Stimulated activated CD8-positive, alpha-beta memory T cell treated with anti-CD3 and anti-CD28 coated beads, Interleukin-15, amount 100 ng/mL, for 1 hour (primary cell): ENCODE measurements at places on chromosomes 5 and 9.

DNA sequence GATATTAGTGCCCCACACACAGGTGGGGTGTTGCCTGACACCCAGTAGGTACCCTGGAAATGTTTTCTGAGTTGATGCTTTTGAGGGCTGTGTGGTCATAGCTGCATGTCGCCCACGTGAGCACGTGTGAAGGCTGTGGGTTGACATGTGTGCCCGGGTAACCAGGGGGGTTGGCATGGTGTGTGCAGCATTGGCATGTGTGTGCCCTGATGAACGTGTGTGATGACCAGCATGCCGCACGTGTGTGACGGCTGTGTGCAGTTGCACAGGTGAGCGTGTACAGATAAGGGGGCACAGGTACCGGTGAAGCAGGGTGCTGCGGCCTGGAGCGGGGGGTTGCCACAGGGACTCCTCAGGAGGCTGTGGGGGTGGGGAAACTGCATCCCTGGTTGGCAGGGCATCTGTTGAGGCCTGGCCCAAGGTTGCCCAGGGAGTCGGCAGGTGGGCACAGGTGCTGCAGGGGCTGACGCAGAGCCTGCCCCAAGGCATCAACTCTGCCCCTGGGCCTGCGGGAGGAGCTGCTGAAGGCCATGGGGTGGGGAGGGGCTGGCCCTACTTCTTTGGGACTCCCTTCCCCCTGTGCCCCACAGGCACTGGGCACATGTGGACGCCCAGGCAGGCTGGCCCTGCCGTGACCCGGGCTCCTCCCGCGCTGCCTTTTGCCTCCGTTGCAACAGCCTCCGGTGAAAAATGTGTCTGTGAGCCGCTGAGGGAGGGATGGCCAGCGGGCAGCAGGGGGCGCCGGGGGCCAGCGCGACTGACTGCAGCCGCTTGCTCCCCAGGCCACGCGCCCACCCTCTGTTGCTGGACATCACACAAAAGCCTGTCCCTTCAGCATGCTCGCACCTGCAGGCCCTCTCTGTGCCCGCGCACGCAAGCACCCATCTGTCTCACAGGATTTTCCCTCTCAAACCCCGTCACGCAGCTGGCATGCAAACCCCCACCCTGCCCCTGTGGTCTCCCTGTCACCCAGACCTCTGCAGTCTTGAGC lies 2.2 kb downstream of the UNC5A start:
- DNase-seq = no peak

DNA sequence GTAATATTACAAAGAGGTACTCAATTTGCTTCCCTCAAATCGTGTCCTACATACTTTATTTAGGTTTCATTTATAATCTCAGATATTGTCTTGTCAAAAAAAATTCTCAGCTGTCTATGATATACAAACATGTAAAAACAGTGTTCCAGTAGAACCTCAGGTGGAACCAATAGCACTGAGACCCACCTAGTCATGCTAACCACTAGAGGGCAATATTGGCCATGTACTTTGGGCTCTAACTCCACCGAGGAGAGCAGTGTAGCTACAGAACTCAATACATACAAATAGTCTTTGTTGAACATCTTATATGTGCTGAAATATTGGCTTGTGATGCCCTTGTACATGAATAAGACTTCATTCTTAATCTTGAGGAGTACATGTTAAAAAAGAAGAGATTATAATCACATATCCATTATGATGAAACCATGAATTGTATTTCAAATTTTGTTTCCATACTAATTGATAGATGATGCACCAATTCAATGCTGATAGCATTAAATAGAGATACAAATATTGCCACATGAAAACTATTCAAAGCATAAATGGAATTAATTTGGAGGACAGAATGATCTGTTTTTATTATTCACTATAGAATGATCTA lies 71.2 kb upstream of the CNTLN start:
- no peak for DNase-seq

GRCh38 chr9:114798780-114799427 lies 6.9 kb downstream of the TNFSF15 start:
- no peak for DNase-seq

DNA sequence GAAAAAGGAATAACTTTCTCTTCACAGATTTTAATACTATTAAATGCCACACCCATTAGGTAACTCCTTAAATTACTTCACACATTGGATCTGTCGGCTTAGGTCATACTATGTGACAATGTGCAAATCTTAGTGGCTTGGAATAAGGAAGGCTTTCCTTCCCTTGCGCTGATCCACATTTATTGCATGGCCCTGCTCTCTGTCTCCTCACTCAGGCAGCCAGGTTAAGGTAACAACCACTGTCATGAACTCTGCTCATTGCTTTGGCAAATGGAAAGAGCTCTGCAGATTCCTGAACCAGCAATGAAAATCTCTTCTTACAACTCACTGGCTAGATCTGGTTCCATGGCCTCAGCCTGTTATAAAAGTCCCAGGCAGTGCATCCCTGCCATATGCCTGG lies 121.9 kb upstream of the NFIB start:
- DNase-seq = no peak

GRCh38 chr5:133731951-133732350 lies 119.6 kb upstream of the FSTL4 start:
- no peak for DNase-seq

GRCh38 chr5:73136055-73136562 lies 15.7 kb downstream of the TMEM171 start:
- DNase-seq = no peak

DNA sequence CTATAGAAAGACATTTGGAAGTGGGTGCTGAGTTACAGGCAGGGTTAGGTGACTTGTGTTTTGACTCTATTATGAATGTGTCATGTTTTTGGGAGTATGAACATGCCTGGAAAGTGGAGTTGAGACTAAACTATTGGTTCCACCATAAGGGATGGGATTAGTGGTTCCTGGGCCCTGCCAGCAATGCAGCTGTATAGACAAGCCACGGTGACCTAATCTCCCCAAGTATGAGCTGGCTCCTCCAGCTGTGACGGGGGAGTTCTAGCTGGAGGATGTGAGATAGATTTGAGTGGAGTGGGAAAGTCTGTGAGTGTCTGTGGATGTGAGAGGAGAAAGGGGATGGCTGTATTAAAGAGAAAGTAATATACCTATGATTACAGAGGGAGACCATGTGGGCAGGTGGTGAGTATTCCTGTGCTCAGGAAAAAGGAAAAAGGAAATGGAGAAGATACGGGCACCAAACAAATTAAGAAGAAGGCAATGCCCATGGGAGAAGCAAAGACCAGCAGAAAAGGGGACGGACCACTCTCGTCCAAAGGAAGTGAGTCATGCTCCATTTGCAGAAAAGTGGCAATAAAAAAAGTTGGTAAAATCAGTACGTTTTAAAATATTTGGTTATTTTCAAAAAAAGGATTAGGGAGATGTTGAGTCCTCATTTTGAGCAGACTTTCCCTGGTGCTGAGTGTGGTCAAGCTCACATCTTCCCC lies 48.3 kb upstream of the ICE1 start:
- no peak for DNase-seq

DNA sequence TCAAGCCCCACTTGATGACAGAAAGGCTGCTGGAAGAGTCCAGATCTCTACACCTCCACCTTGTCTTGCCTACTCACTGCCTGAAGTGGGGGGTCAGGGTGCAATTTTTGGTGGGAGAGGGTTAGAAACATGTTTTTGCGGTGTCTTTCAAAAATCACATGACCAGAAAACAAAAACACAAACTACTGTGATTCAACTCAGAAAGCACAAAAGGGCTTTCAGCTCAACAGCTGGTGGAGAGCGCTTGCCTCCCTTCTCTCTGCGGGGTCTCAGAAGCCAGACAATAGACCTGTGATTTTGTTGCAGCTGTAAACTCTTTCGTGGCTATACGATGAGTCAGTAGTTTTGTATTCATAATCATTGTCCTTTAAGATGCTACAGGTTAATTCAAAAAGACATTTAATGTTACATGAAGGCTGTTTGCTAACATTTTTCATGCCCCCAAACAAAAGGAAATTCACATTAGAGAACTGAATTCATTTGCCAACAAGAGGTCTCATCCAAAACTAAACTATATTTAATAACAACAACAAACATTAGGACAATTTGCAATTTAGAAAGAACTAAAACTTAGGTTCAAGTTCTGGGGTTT lies 172.6 kb upstream of the RAI14 start:
- no peak for DNase-seq

DNA sequence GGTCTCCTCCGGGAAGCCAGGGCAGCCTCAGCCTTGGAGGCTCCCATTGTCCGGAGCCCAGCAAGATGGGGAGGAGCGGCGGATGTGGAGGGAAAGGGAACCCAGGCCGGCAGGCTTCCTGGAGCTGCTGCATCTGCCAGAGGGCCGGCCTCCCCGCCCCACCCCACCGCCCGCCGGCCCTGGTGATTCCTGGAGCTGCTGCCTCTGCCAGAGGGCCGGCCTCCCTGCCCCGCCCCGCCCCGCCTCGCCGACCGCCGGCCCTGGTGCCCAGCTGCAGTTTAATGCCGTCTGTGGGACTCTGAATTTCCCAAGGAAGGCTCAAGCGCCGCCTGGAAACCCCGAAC lies 31.6 kb downstream of the EXD3 start:
- DNase-seq = no peak

DNA sequence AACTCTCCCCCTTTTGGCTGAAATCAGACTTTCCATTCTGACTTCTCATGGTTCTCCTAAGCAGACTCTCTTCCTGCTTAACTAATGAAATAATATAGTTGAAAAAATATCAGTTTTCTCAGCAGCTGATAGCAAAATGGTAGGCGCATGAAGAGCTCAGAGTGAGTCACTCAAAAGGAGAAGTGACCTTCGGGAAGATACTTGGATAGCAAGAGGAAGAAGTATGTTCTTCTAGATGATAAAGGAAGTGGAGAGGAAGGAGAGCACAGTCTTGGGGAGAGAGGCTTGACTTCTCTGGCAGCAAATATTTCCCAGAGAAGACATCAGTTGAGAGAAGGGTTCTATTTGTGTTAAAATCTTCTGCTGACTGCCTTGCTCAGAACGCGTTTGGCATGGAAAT lies 101.5 kb downstream of the TAF11L14 start:
- DNase-seq = no peak

GRCh38 chr5:20109326-20109725 lies 121.3 kb upstream of the CDH18 start:
- no peak for DNase-seq

- no peak for DNase-seq
These were observed 38.9 kb upstream of the FAM174A start for GRCh38 chr5:100496296-100496695.

DNA sequence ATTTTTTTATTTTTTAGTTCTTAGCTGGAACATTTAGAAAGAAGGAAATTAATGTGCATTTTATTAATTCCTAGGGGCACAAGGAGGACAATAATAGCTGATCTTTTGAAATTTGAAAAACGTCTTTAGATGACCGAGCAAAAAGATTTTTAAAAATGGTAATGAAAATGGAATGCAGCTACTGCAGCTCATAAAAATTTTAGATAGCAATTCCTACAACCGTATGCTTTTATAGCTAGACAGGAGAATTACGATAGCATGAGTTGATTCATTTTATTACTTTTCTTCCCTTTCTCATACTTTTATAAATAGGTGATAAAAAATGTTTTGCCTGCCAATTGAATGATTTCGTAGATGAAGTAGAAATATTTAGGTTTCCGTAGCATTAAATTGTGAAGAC lies 13.7 kb upstream of the RUFY1 start:
- no peak for DNase-seq

DNA sequence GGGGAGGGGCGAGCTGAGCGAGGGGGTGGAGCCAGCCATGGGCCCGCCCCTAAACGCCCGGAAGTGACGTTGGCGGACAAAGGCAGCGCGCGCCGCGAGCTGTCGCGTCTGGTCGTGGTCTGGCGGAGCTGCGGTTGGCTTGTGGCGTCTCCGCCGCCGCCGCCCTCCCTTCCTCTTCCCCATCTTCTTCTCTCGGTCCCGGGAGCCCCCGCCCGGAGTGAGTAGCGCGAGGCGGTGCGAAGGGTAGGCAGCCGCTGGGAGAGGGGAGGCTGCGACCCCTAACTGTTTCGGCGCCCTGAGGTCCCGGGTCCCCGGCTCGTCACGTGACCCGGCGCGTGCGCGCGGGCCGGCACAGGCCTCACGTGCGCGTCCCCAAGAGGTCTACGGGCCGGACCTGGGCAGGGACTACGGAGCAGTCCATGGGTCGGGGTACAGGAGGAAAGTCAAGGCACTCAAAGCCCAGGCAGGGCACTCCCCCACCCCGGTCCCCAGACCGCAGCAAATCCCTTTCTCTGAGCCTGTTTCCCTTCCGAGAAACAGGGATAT lies at the start of gene NTMT1:
Gene NTMT1, plus strand, starts transcription at position 85 of the 546 bp plus-strand sequence. CDS start 6,541 bp downstream, outside the sequence.
- DNase-seq = peak; percentile 86

DNA sequence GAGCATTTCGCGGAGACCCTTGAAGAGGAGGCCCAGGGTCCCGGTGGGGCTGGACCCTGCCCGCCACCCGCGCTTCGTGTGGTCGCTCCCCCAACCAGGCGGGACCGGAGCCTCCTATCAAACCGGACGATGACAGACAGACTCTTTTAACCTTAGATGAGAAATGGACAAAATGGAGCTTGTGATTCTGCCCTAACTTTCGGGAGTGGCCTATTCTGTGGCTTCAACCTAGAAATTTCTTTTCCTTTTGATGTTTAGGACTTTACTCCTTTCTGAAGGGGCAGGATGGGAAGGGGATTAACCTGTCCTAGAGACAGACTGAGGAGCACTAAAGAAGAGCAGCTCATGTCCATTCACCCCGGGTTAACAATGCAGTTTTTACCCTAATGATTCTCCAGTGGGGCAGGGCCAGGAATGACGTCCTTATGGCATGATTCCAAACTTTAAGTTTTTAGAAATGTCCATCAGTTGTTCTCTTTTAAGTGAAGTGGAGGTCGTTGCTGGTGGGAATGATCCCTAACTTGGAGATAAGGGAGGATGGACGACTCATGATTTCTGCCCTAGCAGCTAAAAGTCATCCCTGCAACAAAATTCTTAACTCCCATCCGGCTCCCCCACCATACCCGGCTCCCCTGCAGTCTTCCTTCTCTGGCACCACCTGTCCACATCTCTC lies 1.0 kb downstream of the NIPSNAP3A start:
- no peak for DNase-seq

DNA sequence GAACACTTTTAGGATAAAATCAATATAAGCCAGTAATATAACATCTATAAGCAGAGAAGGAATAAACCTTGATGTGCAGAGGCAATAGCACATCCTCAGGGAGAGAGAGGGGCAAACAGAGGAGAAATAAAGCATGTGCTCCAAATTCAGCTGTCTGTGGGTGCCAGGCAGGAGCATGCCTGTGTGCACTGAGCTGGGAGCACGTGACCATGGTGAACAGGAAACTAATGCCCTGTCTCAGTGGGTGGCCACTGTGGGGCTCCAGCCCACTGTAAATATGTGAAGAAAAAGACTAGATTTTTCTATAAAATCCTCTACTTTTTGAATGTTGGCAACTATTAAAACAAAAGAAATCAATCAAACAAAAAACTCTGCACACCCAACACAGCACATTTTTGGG lies 55.3 kb downstream of the FYB1 start:
- DNase-seq = no peak

DNA sequence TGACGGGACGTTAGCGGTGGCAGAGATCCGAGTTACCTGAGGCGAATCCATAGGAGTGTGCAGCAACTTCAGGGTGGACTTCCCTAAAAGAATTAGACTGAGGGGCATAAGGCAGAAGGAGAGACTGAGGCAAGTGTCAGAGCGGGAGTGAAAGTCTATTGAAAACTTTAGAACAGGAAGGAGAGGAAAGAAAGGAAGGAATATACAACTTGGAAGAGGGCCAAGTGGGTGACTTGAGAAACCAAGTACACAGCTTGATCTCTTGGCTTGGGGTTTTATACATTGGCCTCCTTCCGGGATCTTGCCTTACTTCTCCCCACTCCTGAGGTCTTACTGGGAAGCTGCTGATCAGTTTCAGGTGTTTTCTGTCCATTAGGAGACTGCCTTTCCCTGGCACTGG lies 84.9 kb downstream of the SNX18 start:
- no peak for DNase-seq

- DNase-seq = no peak
These were observed 1.5 kb downstream of the COL27A1 start for GRCh38 chr9:114156657-114157421.
